ENCODE measurements at places on chromosomes 6 and 20. TPM values are rescaled to one million over a fixed set of nuclear protein-coding genes. Genes with fewer than 3 reads are reported as not detected.

The WDR27 gene
- 7.0 TPM for total RNA-seq

The TSPYL4 gene
- 3.6 TPM for total RNA-seq

The RGS19 gene
- 26.0 TPM for total RNA-seq

The C6orf47 gene
- total RNA-seq, result 14.5 TPM

The AIF1 gene
- not detected for total RNA-seq

The MYH7B gene
- not detected for total RNA-seq

The FAM209B gene
- total RNA-seq, result 1.00 TPM

The MRAP2 gene
- total RNA-seq, result 1.1 TPM

The PHACTR3 gene
- total RNA-seq, result not detected

The PRICKLE4 gene
- total RNA-seq, result 0.76 TPM

The SOD2 gene
- 176 TPM for total RNA-seq

The SCRT2 gene
- total RNA-seq, result not detected

The EHMT2 gene
- 17.2 TPM for total RNA-seq

The HIVEP2 gene
- total RNA-seq, result 2.9 TPM

The NKAPL gene
- total RNA-seq, result not detected

The PAX1 gene
- 0.09 TPM for total RNA-seq

The FOXF2 gene
- 24.3 TPM for total RNA-seq

The GRM4 gene
- total RNA-seq, result 0.17 TPM

The MOXD1 gene
- 1.5 TPM for total RNA-seq
